ENCODE measurements at places on chromosomes 6 and 20.

DNA sequence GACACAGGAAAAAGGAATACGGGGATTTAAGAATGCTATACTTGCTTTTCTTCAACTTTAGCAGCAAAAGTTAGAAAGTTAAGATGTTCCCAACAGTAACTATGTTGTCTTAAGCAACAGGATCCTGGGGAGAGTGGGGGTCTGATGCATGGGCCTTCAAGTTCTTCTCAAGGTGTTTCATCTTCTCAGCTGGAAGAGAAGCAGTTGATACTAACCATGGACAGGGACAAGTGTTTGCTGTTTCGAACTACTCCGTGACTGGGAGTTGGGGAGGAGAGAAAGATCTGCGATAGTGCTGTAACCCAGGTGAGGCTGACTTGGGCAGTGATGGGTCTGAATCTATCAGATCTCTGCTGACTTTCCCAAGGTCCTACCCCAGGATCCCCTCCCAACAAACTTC, 1.0 kb downstream of the OOEP start:
- no peak for DNase-seq

- DNase-seq: no peak
Measured at GRCh38 chr6:125806813-125807212, 16.1 kb downstream of the NCOA7 start.

- DNase-seq: peak; percentile 98
Measured at GRCh38 chr6:15329197-15329671, 83.4 kb downstream of the JARID2 start.

DNA sequence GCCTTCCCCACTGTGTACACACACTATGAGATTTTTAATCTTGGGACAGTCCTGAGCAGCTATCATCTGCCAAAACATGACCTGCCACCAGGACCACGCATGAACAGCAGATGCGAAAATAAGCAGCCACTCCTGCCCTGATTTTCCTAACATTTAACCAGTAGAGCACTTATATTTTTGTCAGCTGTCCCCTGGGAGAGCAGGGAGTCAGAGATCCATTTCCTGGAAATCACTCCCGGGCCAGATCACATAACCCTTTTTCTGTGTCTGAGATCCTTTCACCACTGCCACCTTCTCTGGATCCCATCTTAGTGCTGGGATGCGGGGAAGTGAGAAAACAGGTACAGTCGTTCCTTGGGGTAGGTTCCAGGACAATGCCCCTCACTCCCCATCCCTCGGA, 5.7 kb downstream of the SDCBP2 start:
- DNase-seq: no peak

DNA sequence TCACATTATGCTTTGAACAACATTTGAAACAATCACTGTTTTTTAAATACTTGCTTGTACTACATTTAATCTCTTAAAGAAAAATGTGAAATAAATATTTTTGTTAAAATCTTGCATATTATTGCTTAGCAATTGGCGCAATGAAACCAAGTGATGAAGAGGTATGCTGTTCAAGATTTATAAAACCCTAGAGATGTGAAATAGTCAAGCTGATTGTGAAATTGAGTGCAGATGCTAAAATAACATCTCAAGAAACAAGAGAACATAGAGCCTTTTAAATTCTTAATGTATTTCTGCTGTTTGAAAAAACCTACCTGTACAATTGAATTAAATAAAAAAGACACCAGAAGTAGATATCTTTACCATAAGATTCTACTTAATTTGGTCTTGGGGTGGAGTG, 179.2 kb upstream of the MCHR2 start:
- no peak for DNase-seq

DNA sequence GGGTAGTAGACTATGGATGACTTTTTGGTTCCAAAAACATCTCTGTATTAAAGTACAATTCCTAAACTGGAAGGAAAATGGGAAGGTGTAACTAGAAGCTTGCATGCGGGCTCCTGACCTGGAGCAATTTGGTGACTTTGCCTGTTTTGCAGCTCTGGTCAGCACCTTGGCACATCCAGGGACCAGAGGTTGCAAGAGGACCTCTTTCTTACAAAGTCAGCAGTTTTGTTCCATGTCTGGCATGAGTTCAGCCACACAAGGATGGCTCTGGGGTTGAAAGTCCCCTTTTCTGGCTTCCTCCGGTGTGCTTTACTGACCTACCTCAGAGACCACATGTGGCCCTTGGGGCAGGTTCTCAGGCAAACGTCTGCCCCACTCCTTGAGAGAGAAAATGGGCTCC, 22.7 kb upstream of the CD93 start:
- no peak for DNase-seq

DNA sequence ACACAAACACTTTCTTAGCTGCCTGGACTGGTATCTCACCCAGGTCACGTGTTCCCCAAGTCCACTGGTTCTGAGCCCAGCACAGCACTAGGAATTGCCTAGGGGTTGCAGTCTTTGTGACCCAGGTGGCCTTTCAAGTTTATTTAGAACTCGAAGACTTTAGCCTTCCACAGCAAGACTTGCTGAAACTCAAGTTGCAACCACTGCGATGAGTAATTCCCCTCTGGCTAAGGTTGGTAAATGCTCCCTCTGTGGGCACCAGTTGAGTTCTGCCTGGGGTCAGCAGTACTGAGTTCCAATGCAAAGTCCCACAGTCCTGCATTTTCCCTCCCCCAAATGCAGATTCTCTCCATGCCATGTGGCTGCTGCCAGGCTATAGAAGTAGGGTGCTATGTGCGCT, 77.6 kb upstream of the MOCS1 start:
- no peak for DNase-seq

GRCh38 chr20:5590899-5591298, 159.3 kb upstream of the SHLD1 start:
- DNase-seq: no peak

DNA sequence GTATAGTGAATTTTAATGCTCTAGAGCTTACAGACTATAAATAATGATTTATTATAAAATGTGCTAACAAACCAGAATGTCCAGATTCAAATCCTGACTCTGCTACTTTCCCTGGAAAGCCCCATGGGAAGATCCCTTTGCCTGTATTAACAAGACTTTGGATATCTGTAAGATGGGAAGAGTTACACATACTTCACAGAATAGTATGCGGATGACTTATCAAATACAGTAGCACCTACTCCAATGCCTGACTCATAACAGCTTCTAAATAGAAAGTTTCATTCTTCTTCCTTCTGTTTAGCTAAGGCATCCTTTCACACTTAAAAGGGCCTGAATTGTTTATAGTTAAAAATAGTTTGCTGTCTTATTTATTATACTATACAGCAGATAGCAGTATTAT, 166.3 kb downstream of the KCNQ5 start:
- peak; percentile 65 for DNase-seq

GRCh38 chr20:51024761-51025160, 1.9 kb upstream of the KCNG1 start:
- DNase-seq: no peak

GRCh38 chr20:31605902-31606803, 1.1 kb downstream of the ID1 start:
- DNase-seq: peak; percentile 28

DNA sequence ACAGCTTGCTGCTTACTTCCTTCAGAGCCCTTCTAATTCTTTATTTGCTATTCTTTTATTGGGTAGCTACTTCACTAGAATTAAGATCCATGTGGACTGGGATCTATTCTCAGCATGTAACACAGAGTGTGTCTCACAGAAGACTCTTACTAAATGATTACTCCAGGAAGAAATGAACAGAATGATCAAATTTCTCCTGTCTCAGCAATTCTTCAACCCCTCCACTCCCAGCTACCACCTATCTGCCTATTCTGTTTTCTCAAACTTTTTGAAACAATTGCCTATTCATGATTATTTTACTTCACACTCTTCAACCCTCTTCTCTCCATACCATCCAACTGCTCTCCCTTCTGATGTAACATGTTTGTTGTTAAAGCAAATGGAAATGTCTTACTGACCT, 132.6 kb downstream of the BTBD9 start:
- no peak for DNase-seq

- no peak for DNase-seq
Measured at GRCh38 chr6:154861825-154862224, 128.6 kb downstream of the SCAF8 start.

DNA sequence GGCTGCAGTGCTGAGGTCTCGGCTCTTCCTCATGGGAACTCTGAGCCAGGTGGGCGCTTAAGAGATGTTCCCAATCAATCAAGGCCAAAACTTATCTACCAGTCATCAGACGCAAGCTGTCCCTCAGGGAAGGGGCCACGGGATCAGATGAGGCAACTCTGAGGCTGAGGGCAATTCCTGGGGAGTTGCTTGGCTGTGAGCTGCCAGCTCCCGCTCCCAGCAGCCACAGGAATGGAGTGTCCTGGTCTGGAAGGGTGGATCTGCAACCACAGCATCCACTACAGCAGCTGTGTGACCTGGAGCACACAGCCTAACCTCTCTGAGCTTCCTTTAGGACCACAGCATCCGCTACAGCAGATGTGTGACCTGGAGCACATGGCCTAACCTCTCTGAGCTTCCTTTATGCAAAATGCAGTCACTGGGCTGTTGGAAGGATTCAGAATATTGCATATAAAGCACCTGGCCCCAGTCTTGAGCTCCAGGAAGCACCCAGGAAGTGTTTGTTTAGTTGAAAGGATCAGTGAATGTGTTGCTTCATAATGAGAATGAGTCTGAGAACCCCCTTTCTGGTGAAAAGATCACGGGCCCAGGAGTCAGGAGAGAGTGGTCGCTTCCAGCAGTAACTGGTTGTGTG, 60.9 kb downstream of the TFAP2C start:
- peak; percentile 24 for DNase-seq

DNA sequence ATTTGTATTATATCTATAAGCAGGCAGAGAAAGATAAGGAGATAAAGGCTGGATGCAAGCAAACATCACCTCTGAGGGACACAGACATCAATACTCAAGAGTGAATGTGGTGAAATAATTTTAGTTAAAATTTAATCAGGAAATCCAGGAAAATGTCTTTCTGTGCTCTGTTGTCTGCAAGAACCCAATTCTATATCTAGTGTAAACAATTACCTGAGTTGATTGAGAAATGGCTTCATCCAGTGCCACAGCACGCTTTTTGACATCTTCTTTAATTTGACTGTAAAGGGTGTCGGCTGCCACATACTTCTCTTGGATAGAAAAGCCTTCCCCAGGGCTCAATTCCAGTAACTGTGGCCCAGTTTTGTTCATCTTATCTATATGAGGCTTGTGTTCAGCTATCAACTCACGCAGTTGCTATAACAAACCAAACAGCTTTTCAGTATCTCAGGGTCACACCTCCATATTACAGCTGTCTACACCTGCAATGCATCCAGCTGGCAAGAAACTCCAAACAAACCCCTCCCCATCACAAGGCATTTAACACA, 131.6 kb downstream of the DST start:
- DNase-seq: no peak

- no peak for DNase-seq
Measured at GRCh38 chr20:24952376-24953208, 3.5 kb downstream of the CST7 start.

DNA sequence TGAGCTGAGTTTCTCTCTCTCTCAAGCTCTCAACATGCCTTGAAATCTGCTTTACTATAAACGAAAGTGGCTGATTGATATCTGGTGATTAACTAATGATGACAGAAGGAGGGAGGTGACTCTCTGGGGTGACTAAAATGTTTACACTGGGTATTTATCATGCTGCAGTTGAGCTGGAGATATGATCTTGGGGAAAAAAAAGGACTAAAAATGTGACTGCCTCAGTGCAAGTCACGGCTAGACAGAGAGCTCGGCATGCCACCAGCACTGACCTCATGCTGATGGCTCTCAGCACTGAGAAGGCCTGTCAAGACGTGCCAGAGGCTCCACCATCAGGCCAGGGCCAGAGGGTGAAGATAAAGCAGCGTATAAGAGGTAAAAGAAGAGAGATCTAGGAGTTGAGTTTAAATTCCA, 103.1 kb upstream of the SPACA1 start:
- DNase-seq: peak; percentile 76

- no peak for DNase-seq
Measured at GRCh38 chr6:26088344-26088743, 1.1 kb downstream of the HFE start.

- peak; percentile 73 for DNase-seq
Measured at GRCh38 chr20:35600993-35601973, 14.3 kb upstream of the SPAG4 start.

DNA sequence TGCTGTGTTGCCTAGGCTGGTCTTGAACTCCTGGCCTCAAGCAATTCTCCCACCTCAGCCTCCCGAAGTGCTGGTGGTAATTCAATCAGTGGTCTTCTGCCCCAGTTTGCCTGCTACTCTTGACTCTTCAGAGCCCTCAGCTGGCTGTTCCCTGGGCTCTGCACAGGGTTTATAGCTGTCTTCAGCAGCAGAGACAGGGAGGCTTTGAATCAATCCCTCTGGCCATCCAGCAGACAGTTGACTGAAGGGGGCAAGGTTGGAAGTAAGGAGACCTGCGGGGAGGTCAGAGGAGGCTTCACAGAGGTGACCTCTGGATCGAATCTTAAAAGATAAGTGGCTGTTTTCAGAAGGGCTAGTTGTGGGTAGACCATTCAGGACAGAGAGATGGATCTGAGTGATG, 26.0 kb upstream of the KIF3B start:
- DNase-seq: no peak

DNA sequence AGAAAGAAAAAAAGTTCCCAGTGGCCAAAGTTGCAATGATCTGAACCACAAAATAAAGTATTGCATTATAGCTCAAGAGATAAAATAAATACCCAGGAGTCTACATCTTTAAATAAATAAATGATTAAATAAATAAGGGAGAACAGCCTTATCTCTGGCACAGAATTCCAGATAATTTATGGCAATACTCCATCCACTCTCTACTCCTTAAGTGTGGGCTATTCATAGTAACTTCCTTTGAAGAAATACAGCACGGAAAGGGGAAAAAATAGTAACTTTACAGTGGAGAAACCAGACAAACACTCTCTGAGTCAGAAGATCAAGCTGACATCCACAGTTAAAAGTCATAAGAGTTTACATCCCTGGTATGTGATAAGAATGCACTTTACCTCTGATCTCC, 11.6 kb downstream of the AURKA start:
- peak; percentile 40 for DNase-seq

DNA sequence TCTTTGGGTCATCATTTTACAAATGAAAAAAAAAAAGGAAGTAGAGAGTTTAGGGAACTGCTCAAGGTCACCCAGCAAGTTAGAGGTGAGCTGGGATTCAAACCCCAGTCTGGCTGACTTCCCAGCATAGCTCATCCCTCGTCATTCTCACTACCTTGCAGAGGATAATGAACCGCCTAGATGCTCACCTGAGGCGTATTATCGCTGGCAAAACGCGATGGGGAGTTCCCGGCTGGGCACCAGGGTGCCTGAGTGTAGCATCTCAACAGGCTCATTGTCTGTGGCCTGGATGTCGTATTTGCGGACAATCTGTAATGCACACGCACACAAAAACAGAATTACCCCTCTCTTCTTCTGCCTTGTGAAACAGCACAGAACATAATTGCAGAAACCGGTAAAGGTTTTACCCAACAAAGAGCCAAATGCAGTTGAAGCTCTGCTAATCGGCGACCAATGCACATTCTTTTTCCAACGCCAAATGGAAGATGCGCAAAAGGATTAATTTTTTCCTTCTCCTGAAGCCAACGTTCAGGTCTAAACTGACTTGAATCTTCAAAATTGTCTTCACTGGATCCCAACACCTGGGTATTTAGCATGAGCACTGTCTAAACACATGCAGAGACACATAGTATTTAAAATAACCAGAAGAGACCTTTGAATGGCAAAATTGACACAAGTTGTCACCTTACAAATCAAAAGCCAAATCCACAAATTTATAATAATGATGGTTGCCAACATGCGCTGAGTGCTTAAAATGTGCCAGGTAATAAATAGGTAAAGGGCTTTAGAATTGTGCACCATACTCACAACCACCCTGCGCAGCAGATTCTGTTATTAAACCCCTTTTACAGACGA, 16.6 kb downstream of the CYP24A1 start:
- no peak for DNase-seq

- DNase-seq: no peak
Measured at GRCh38 chr6:54428431-54428830, 120.2 kb downstream of the TINAG start.
